ENCODE measurements at places on chromosomes 6 and 20.
A peak's percentile ranks its signal among the peaks of the same experiment; 100 is the strongest.

DNA sequence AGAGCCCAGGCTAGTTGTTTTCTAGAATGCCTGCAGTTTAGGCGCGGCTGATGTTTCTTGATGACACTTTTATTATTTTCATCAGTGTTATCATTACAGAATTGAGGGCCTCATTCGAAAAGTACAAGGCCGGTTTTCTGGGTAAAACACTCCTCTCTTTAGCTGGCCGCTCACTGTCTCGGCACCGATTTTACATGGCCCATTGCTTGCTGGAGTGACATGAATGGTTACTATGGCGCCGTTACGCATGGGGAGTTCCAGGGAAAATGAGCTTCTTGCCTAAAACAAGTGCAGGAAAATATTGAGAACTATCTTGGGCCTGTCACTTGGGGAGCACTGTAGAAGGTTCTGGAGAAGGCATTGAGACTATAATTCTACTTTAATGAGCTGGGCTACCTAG, 317.8 kb downstream of the CDH4 start:
- DNase-seq, result no peak

DNA sequence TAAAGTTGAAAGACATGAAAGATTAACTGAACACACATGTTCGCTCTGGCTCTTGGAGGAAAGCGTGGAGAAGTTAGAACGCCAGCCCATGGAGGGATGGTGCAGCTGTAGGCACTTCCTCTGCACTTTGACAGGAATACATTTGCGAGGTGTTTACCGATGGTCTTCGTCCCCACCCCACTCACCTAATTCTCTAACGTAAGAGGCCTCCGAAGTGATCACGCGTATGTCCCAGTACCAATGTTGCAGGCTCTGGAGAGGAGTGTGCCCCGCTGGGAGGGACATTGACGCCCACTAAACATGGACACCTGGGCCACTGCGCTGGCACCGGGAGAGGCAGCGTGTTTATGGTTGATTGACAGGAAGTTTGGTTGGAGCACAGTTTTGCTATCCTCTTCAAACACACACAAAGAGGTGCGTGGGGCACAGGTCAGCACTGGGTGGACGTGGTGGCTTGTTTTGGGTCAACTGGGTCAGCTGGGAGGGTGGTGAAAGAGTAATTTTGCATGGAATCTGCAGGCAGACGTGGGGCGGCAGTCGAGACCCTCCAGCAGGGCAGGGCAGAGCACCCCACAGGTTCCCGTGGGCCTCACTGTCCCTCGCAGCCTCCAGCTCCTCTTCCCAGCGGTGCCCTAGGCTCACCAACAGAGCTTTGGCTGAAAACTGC, 110.1 kb downstream of the DLL1 start:
- DNase-seq, result no peak

DNA sequence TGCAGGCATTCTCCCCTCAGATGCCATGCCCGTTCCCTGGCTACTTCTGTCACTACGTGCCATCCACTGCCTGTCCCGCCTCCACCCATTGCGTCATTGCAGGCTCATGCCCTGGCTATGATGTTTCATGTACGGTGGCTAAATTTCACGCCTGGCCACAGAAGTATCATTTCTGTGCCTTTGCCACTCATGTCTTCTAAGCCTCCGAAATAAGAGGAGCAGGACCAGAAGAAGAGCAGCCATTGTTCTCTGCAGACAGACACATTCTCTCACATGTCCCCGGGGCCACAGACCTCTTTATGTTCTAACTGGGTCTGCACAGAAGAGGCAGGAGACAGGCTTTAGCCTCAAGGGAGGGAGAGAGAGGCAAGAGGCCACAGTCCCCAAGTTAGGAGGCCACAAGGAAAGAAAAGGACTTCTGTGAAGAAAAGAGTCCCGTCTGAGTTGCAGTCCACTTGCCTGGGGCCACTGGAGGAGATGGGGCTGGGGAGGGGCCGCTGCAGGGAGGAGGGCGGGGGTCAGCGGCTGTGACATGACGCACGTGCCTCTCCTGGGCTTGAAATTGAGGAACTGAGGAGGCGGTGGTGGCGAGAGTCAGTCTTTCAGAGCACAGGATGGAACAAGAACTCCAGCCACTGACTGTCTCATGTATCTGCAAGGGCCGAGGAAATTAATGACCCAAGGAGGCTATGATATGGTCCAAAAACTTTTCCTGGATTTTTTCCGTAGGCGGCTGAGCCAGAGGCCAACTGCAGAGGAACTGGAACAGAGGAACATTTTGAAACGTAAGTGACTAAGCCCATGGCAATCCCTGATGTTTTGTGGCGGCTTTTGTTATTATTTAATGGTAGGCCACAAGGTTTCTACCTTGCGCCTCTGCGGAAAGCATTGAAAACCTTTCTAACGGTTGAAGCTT, 55.9 kb downstream of the TBC1D7 start:
- no peak for DNase-seq

DNA sequence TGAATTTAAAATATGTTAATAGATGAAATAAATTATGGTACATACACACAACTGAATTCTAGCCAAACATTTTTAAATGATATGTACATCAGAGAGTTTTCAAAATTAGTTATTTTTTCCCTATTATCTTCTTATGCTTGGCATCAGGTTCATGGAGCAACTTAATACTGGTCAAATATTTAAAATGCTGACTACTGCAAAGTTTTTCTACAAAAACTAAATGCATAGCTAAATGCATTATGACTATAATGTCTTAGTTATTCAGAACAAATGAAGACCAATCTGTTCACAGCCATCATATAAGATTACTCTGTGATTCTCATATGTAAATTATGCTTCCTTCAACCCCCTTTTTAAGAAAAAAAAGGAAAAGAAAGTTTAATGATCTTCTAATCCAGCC, 8.2 kb upstream of the IL17A start:
- DNase-seq, result no peak

- DNase-seq, result no peak
Observed at GRCh38 chr20:13205848-13206434, 15.1 kb upstream of the ISM1 start.

DNA sequence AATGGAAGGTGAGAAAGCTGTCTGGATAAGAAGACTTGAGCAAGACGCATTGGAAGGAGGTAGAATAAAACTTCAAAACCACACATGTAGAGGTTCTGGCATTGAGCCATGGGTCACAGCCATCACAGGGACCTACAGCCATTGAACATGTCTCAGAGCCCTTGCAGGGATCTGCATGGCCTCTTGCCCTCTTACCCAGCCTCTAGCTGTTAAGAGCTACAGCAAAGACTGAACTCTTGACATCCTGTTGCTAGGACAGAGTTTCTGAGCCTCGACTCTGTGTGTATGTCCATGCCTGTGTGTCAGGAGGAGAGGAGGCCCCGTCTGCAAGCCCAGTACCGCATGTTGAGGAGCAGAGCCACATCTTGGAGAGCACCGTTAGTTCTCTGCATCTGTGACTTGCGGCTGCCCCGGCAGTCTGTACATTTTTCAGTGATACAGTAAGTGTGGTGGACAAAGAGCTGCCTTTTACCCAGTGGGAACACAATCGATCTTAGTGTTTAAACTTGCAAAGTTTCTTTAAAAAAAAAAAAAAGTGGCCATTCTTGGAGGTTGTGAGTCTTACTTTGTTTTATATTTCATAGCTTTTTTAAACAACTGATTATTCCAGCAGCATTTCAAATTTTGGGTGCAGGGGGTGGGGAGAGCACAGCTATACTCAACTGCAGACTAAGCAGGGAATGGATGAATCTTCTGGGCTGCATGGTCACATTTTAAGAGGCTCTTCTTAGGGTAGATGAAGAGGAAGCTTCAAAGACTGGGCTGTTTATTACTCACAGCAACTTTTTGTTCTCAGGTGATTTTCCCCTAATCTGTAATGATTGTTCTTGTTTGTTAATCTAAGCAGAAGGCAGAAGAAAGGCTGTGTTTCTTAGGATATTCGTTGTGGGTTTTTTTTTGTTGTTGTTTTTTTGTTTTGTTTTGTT, 88.5 kb downstream of the TBC1D7 start:
- DNase-seq, result no peak

GRCh38 chr6:44223319-44224028, at the start of gene SLC29A1:
TSS of gene SLC29A1 (plus strand) at chr6:44223595. CDS start at chr6:44227314, 3,719 bp downstream.
- peak; percentile 37 for DNase-seq

- DNase-seq, result no peak
Observed at GRCh38 chr6:81985191-81985590, 232.7 kb upstream of the TENT5A start.

GRCh38 chr6:39907871-39908575, 26.2 kb downstream of the MOCS1 start:
- no peak for DNase-seq

GRCh38 chr6:109311471-109311870, 70.8 kb downstream of the CD164 start:
- DNase-seq, result no peak

DNA sequence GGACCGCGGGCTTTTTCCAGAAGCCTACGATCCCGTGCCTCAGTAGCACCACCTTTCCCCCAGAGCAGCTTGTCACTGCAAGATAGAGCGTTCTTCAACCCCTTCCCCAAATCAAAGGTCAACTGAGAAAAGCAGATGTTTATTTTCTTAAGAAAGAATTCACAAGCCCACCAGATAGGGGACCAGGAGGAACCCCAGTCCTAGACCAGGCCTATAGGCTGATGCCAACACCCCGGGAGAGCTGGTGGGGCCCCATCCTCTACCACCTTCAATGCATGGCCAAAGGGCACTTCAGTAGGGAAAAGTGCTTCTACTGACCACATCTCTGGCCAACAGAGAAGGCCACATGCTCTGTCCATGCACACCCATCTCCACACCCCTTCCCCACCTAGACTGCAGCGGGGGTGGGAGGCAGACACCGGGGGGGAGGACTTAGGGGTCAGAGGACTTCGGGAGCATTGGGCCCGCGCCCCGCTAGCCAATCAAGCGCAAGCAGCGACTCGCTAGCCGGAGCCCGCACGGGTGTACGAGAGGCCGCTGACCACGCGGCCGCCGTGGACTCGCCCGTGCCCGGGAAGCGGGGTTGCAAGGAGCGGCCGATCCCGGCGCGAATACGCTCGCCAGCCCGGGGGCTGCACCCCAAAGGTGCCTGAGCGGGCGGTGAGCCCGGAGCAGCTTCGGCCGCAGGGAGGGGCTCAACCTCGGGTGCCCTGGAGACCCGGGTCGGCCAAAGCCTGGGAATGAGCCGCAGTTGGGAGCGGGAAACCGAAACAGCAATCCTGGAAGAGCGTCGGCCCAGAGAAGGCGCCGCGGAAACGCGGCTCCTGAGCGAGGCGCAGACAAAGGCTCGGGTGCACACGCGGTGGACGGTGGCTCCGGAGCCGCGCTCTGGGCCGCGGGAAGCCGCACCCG, 2.8 kb downstream of the PDE10A start:
- no peak for DNase-seq

DNA sequence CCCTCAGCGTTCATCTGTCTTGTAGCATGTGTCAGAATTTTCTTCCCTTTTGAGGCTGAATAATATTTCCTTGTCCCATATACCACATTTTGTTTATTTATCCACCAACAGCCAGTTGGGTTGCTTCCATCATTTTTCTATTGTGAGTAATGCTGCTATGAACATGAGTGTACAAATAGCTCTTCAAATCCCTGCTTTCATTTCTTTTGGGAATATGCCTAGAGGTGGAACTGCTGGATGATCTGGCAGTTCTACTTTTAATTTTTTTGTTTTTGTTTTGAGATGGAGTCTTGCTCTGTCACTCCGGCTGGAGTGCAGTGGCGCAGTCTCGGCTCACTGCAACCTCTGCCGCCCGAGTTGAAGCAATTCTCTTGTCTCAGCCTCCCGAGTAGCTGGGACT, 64.7 kb downstream of the SASH1 start:
- DNase-seq, result no peak

DNA sequence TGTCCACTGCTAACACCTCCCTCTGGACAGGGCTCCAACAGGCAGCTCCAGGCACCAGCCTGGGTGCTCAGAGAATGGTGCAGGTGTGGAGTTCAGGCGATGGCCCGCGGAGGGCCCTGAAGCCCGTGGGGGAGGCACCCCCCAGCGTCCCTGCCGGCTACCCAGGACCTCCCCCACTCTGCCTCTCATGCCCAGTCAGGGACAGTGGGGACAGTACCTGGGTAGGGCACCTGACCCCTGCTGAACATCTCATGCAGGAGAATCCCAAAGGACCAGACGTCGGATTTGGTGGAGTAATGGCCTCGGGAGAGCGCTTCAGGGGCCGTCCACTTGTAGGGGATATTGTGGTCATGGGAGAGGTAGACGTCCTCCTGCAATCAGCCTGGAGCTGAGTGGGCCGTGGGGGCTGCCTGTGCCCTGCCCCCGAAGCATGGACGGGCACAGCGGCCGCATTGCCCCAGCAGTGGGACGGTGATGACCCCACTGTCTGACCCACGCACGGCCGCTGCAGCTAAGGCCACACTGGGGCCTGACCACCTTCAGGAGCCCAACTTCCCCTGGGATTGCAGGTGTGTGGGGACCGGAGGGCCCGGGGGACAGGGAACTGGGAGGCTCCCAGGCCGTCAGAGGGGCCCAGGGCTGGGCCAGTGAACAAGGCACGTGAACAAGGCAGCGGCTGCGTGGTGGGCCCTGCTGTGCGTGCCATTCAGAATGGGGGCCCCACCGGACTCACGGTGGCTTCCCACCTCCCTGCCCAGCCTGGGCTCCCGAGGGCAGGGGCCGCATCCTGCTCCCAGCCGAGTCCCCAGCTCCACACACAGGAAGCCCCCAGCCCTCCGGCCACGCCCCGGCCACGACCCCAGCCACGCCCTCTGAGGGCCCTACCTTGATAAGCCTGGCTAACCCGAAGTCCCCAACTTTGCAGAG, 7.1 kb downstream of the PTK6 start:
- DNase-seq, result no peak

DNA sequence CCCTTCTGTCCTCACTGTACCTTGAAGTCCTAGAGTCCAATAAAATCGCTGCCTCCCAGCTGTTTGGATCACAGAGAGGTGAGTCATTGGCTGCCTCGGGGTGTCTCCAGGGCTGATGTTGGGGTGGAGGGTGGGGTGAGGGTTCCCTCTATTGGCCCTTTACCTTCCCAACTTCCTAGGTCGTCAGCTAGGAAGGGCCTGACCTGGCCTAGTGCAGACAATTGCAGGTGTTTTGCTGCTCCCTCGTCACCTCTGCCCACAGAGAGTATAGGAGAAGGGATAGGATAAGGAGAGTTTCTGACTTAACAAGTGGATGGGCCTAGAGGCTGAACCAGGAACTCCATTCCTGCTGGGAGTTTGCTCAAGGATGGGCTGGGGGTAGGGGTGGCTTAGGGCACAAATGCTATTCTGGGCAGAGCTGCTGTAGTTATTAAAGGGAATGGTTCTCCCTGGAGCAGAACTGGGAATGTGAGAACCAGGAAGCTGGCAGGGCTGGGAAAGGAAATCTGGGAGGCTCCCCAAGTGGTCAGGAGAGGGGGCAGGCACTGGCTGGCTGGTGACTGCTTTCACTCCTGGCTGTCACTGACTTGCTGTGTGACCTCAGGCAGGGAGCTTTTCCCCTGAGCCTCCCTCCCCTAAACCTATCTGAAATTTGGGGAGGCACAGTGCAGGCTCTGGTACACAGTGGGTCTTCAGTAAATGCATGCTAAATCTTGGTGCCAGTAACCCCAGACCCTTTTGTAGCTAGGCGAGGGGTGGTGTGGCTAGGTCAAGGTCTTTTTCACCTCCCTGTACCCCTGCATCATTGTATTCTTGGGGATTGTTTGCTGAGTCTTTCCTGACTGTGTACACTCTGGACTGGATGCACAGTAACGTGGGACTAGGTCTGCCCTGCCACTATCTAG, 1.5 kb downstream of the TP53INP2 start:
- no peak for DNase-seq

Data from NCI-H446 treated with DMSO at 0.1 percent for 48 hours (cell line).